CD8-positive, alpha-beta T cell (primary cell): ENCODE measurements at places on chromosomes 2 and 18. TPM values are rescaled to one million over a fixed set of nuclear protein-coding genes. Genes with fewer than 3 reads are reported as not detected.

The MERTK gene
- 0.11 TPM for total RNA-seq

The NTSR2 gene
- total RNA-seq, result not detected

The CERKL gene
- not detected for total RNA-seq

The PLCL1 gene
- total RNA-seq, result 8.2 TPM

The SLC23A3 gene
- total RNA-seq, result 0.73 TPM

The LBH gene
- 133 TPM for total RNA-seq

The YES1 gene
- total RNA-seq, result 38.0 TPM

The IGFBP5 gene
- not detected for total RNA-seq

The FARP2 gene
- total RNA-seq, result 22.5 TPM

The RBM43 gene
- 12.1 TPM for total RNA-seq

The CPS1 gene
- 0.19 TPM for total RNA-seq

The TIMM21 gene
- total RNA-seq, result 20.8 TPM

The SOX11 gene
- not detected for total RNA-seq

The LDLRAD4 gene
- total RNA-seq, result 31.0 TPM

The RFTN2 gene
- total RNA-seq, result not detected

The SPP2 gene
- not detected for total RNA-seq

The MAT2A gene
- total RNA-seq, result 107 TPM

The MALL gene
- total RNA-seq, result not detected

The NGEF gene
- not detected for total RNA-seq

The SPR gene
- not detected for total RNA-seq

The ACVR2A gene
- total RNA-seq, result 4.2 TPM

The L3MBTL4 gene
- 0.19 TPM for total RNA-seq

The VWA3B gene
- total RNA-seq, result not detected

The ARHGEF4 gene
- total RNA-seq, result 4.6 TPM

The SLC8A1 gene
- total RNA-seq, result not detected

The ATG9A gene
- total RNA-seq, result 116 TPM

The PAIP2B gene
- 1.8 TPM for total RNA-seq

The CDH19 gene
- not detected for total RNA-seq

The CHST10 gene
- total RNA-seq, result 7.6 TPM

The PARD3B gene
- 0.92 TPM for total RNA-seq
